Endothelial cell of umbilical vein (primary cell): ENCODE measurements at places on chromosomes 2 and 18. TPM values are rescaled to one million over a fixed set of nuclear protein-coding genes. Genes with fewer than 3 reads are reported as not detected.

SCN2A gene
- total RNA-seq: not detected in 2 replicates

GPR39 gene
- 0.20 TPM in 1 of 2 replicates, not detected in the other for total RNA-seq

TDRD15 gene
- total RNA-seq: not detected in 2 replicates

RNF125 gene
- 0.92 and 1.3 TPM in 2 replicates for total RNA-seq

DNA sequence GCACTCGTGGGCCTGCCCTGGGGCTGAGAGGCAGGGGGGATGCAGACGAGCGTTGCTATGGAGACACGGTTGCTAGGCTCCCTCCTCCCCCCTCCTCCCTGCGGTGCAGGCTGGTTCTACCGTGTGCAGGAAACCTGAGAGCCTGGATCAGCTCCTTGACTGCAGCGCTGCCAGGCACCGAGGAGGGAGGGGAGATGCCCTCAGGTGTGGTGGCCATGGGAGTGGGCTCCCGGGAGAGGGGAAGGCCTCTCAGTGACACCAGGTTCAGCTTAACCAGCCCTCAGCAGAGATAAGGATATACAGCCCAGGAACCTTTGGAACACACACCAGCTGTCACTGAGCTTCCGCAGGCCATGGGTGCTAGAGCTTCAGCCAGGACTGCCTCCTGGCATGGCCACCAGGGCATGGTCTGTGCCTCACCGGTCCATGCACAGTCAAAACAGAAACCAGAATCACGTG lies 124.4 kb upstream of the PXDN start:
- no peak for DNase-seq

DNA sequence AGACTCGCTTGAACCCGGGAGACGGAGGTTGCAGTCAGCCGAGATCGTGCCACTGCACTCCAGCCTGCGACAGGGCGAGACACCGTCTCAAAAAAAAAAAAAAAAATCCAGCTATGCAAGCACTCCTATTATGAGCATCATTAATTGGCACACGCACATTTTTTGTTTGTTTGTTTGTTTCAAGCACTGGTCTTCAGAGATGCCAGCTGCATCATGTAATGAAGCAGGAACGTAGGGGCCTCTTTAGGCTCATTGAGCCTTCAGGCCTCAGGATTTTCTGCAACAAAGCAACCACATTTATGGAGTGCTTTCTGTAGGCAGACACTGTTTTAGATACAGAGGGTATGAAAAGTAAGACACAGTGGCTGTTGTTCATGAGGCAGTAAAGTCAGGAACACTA lies 585.8 kb downstream of the CNTNAP5 start:
- DNase-seq: no peak

DNA sequence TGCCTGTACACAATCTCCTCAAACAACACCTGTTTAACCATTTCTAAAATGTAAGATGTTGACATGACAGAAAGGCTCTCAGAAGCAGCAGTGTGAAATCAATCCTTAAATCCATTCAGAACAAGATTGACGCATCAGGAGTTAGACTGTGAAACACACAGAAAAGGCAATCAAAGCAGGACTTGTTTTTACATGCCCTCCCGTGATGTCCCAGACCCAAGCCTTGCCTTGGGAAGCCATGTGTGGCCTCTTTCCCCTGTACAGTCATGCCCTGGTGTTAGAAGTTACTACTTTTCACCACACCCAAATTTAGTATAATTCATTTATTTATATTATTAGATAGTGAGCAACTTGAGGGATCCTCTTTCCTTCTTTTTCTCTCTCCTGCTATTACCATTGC lies 115.7 kb downstream of the NCKAP5 start:
- DNase-seq: no peak

- DNase-seq: no peak
Observed at GRCh38 chr2:133653056-133653455, 84.8 kb upstream of the NCKAP5 start.

DNA sequence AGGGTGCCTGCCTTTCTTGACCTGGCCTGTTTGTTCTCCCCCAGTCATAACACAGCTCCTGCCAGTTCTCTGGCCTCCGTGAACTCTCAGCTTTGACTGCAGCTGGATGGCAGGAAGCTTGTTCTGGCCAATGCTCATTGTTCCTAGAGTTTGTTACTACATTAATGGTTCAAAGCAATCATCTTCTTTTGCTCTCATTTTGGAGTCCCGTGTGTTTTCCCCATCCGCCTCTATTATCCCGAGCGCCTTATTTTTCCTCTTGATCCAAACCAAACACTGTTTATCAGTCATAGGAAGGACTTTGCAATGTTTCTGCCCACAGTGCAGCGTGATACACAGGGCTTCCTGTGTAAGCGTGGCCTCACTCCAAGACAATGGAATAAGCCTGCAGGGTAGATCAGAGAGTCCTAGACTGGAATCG lies 184.3 kb upstream of the APCDD1 start:
- peak; percentile 99 for DNase-seq

- DNase-seq: no peak
Observed at GRCh38 chr2:204550751-204551511, 5.7 kb downstream of the PARD3B start.

GRCh38 chr2:64678771-64679590 lies 25.3 kb upstream of the SERTAD2 start:
- no peak for DNase-seq

DNA sequence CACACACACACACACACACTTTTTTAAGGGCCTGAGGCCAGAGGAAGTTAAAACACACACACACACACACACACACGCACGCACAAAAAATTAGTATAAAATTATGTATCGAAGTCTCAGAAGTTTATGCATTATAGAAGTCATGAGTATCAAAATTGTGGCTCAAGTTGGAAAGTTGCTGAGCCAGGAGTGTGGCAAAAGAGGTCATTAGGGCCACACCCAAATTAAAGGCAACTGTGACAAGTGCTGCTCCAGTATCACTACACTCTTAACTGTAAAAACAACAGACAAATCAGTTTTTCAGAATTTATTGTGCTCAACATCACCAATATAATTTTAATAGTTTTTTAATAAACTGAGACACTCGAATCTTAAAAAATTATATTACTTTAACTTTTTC lies 36.9 kb downstream of the YWHAQ start:
- no peak for DNase-seq

GRCh38 chr18:72342933-72343332 lies 201.2 kb downstream of the CBLN2 start:
- no peak for DNase-seq

GRCh38 chr2:36960773-36961172 lies 5.6 kb downstream of the STRN start:
- DNase-seq: no peak

DNA sequence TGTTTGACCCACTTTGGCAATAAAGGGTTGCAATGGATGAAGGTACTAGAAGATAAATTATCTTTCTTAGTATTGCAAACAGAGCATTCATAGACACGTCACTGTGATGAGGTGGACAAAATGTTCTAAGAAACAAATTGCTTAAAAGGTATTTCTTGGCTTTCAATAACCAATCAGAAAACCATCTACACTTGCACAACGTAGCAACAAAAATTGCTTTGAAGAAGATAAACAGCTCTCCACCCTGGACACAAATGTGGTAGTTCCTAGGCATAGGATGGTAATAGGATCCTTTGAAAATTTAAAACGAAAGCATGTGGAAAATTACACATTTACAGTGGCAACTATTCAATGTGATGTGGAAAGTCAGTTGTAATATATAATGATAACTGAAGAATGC lies 439.9 kb upstream of the ETAA1 start:
- DNase-seq: no peak
